NCI-H1436 (cell line): ENCODE measurements at places on chromosomes 6 and 20.

DNA sequence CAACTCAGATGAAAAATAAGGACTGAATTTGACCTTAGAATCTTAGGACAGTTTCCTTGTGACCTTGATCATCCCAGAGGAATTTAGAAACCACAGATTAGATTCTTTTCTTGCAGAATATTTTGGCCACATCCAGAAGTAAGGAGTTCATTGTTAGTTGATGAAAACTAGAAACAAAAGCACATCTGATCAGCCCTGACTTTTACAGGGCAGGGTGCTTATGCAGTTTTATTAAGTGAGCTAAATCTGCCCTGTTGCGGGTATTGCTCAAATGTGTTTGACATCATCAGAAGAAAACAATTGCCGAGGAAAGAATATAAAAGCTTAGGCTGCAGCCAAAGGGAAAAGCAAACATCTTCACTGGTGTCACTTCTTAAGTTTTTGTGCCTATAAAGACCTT lies 100.8 kb downstream of the MTFR2 start:
- no peak for DNase-seq

GRCh38 chr6:54132587-54132986 lies 21.3 kb downstream of the MLIP start:
- no peak for DNase-seq

DNA sequence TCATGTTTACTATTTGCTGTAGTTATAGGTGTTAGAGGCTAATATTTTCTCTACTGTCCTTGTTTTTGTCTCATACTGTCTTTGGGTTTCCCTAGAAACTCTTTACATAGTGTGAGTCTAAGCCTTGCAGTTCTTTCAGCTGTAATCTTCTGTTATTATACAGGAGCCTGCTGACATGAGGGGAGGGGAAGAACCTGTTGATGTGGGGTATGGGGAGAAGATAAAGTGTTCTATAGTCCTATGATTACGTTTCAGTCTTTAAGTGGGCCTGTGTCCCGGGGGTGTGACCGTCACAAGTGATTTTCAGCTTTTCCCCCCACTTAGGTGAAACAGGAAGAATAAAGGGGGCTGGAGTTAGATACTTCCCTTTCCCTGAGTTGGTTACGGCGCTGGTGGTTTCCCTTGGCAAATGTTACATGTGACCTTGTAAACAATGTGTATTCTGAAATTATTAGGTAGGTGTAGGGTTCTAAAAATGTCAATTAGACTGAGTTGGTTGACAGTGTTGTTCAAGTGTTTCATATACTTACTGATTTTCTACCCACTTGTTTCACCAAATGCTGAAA lies 41.3 kb downstream of the REV3L start:
- no peak for DNase-seq

DNA sequence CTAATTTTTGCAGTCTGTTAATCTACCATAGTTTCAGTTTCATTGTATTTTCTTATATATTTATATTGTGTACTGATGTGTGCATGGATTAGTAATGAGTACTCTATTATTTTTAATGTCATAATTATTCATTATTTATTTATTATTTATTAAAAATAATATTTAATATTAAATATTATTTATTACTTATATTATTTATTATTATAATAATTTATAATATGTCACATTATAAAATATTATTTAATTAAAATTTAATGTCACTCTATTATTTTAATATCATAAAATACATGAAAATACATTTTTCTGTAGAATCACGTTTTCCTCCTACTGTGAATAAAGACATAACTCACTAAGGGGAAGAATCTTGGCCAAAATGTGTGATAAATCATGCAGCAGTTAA lies 30.5 kb downstream of the POM121L2 start:
- DNase-seq, result no peak

GRCh38 chr20:63553251-63553932 lies 567 bp upstream of the FNDC11 start:
- DNase-seq, result peak; percentile 83

GRCh38 chr6:321158-321438 lies 28.8 kb downstream of the DUSP22 start:
- DNase-seq, result no peak
